Left colon (tissue), 2 donors: ENCODE measurements at places on chromosomes 12 and 14.
A peak's percentile ranks its signal among the peaks of the same experiment; 100 is the strongest.

- DNase-seq: no peak
These were observed 34.0 kb downstream of the KITLG start for GRCh38 chr12:88546226-88546625.

- DNase-seq: no peak
These were observed 60.7 kb upstream of the MAP1LC3B2 start for GRCh38 chr12:116498471-116498870.

- peak; percentile 30 for DNase-seq
These were observed 35.2 kb downstream of the SLC8B1 start for GRCh38 chr12:113299619-113300237.

- DNase-seq: no peak
These were observed 1.9 kb downstream of the RAD51AP1 start for GRCh38 chr12:4540638-4541037.

GRCh38 chr12:64688219-64688618, 71.0 kb downstream of the GNS start:
- DNase-seq: no peak

DNA sequence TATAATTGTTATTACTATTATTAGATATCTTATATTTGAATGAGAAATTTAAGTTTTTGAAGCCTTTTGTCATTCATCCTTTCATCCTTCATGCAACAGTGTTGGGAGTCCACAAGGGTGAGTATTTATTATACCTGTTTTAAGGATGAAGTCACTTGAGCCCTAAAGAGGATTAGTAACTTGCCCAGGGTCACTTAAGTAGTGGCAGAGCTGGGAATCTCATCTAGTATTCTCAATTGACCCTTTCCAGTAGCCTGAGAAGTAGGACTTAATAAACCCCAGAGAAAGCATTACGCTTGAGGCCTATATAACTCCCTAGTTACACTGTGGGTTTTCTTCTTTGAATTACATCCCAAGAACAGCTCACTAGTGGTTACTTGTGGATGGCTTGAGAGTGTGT, 119.8 kb downstream of the SRGAP1 start:
- no peak for DNase-seq

DNA sequence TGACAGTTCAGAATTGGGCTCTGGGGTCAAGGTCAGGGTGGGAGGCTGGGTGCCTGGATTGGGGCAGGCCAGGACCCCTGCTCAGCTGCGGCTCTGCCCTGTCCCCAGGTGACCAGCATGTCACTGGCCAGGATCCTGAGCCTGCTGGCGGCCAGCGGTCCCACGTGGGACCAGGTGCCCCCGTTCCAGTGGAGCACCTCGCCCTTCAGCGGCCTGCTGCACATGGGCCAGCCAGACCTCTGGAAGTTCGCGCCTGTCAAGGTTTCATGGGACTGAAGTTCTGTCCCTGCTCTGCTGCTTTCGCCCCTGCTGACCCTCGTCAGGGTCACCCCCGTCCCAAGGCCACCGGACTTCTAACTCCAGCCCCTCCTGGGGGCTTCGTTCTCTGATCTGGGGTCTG, 15.3 kb downstream of the SDS start:
- DNase-seq: no peak

DNA sequence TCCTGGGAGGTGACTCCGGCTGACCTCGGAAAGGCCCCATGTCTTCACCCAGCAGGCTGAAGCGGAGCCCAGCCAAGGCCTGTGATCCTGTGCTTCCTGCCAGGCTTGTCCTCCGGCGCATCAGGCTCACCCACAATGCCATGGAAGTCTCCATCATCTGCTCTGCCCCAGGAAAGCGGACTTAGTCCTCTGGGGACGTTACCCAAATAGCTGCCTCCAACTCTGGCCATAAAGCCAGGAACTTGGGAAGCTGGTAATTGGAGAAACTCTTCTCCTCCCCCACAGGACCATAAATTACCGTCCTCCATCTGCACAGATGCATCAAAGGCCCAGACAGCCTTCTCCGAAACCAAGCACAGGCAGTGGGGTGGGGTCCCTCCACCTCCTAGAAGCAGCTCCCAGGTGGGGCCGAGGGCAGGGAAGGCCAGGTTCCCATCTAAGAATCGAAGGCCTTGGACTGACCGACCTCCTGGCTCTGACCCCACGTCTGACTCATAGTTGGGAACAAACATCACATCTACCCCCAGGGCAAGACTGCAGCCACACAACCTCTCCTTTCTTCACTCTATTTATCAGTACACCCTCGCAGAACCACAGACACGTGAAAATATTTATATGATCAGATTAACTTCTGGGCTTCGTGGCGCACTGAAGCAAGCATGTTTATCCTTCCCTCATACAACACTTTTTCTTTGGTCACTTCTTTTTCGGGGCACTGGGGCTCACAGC, 56.4 kb downstream of the PITPNM2 start:
- peak; percentile 49 for DNase-seq

GRCh38 chr14:99123208-99123870, 148.7 kb downstream of the BCL11B start:
- no peak for DNase-seq

GRCh38 chr14:91159906-91160305, 46.0 kb downstream of the DGLUCY start:
- DNase-seq: no peak
